T-cell (primary cell): ENCODE measurements at places on chromosomes 2 and 18.

GRCh38 chr2:229794636-229795035 is 80.3 kb upstream of the DNER start:
- no peak for DNase-seq

GRCh38 chr2:45166229-45166890 is 157.1 kb upstream of the SIX2 start:
- no peak for DNase-seq

DNA sequence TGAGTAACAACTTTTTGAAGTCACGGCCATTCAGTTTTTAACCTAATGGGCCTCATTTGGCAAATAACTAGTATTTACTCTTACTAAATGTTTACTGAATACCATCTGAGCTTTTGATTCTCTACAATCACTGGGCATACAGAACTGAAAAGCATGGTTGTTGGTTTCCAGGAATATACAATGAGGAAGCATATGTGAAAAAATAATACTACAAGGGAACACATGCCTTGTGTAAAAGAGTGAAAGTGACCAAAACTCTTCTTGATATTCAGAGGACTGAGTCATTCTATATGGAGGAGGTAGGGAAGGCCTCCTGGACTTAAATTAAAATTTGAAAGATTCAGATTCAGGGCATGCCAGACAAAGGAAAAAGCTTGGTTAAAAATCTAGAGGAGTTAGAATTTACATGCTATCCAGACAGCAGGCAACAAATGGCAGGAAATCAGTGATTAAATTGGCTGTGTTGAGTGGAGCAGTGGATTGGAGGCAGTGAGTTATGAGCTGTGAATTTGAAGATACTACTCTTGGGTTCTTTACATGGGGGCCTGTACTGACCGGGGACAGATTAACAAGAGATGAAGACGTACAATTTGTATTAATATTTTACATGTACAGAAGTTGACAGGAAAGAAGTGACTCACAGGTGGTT is 53.6 kb upstream of the NRXN1 start:
- no peak for DNase-seq

GRCh38 chr2:212858496-212858895 is 292.9 kb downstream of the IKZF2 start:
- no peak for DNase-seq

GRCh38 chr2:113283704-113284284 is 5.1 kb upstream of the PAX8 start:
- no peak for DNase-seq

GRCh38 chr2:180959787-180960186 is 20.6 kb upstream of the UBE2E3 start:
- no peak for DNase-seq

DNA sequence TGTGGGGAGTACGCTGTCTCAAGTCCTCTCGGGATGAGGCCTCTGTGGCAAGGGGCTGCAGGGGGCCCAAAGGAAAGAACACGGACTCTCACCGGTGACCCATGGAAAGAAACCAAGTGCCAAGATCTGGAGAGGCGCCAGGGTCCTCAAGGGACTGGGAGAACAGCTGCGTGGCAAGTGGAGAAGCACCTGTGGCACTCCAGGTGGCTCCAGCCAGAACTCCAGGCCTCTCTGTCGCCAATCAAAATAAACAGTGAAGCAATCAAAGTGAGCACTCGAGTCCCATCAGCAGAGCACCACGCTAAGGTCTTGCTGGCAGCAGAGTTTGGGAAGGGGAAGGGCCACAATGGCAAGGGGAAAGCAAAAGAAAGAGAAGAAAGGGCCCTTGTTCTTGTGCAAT is 54.7 kb downstream of the BCL2 start:
- DNase-seq: no peak

DNA sequence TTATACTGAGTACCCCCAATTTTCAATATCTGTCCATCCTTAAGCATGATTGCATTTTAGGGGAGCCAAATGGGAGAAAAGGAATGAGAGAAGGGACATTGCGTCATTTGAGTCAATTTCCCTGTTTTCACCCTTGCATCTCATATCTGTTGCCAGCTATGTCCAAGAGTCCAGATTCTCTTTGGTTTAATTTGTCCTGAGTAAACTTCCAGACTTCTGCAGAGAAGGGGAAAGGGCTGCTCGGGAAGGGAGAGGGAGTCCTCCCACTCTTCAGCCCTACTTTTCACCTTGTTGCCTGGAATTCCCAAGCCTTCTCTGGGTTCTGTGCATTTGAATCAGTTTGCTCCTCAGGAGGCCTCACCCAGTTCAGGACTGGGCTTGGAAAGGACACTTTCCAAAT is 16.5 kb downstream of the GREB1 start:
- no peak for DNase-seq

DNA sequence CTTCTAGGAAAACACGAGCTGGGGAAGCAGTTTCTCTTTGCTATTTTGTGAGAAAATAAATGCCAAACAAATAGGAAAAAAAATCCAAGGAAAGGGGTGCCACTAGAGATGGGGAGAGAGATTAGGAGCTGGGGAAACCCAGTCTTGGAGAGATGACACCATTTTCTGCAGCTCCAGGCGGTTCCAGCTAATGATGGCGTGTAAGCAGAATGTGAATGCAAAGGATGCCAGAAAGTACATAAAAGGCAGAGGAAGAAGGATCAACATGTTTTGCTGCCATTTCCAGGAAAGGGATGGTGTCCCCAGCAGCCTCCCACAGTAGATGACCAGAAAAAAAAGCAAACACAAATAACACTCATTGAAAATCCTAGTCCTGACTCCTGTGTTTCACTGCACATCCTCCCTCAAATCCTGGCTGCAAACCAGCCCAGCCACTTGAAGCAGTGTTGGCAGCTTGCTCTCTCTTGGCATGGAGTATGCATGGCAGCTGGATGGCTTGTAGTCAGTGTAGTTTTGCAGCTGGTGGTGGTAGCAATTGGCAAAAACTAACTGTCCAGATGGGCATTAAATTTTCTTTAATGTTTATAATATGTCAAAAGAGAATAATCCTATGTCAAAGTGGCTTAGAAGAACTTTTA is 93.6 kb downstream of the FTCDNL1 start:
- DNase-seq: no peak

DNA sequence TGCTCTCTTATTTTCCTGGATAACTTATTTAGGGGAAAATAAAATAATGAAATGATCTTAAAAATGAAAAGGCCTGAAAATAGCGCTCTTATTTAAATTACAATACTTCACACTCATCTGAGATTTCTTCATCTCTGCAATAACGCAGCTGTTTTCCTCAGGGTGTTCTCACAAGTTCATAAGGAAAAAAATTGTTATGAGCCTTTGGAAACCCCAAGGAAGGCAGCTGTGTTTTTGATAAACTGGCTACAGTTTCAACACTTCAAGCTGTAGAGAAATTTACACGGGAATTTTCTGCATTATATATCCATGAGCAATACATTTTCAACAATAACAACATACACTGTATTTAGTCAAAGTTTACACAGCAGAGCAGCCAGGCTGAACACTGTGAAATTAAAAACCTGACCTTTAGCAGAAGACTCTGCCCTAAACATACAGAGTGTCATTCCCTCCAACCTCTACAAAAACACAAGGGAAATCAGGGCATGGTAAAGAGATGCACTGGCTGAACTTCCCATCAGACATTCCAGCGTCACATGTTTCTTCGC is 959.6 kb downstream of the SLC4A3 start:
- DNase-seq: no peak

DNA sequence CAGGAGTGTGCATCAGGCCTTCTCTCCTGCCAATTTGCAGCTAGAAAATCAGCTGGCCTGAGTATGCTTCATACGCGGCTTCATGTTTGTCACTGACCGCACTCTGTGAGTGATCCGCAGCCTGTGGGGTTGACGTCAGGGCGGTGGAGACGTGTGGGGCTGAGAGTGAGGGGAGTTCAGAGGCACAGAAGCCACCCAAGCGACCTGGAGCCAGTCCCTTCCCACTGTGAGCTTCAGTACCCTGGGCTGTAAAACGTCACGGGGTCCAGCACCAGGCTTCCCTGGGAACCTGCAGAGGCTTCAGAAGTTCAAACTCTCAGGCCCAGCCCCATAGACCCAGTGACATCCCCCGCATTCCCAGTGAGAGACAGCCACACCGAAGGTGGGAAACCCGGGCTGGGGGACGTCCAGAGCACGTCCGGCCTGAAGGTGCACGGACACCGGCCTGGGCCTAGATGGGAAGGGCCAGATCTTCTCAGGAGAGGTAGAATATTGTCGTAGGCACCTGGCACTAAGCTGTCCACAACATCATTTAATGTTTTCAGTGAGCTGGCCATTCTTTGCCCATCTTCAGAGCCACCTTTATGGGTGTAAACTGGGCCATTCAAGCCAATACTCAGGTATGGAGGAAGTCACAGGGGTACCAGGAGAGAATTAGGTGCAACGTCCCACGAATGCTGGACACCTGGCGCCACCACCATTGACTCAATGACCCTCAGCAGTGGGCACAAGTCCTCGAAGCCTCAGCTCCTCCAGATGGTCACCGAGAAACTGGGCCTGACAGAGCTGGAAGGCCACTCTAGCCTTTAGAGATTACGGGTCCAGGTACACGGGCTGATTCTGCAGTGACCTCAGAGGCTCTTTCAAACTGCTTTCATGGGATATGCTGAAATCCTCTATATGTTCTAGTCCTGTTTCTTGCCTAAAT is 235.6 kb upstream of the MYT1L start:
- DNase-seq: no peak

DNA sequence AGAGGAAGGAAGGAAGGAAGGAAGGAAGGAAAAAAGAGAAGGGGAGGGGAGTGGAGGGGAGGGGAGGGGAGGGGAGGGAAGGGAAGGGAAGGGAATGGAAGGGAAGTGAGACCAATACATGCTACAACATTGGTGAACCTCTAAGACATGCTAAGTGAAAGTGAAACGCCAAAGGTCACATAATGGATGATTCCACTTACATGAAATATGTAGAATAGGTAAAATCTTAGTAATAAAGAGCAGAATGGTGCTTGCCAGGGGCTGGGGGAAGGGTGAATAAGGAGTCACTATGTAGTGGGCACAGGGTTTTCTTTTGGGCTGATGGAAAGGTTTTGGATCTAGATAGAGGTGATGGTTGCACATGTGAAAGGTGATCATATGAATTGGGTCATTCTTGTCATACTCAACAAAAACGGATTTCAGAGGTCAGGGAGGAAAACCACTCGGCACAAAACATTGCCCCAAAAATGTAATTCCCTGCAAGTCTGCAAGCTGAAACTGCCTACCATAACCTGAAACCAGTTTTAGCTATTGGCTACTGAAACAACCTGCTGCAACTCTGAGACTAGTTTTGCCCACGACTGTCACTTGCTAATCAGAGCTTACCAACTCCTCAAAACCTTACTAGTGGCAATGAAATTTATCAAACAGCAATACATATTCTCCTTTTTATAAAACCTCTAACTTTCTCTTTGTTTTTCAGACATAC is 59.2 kb downstream of the CCDC141 start:
- DNase-seq: no peak

DNA sequence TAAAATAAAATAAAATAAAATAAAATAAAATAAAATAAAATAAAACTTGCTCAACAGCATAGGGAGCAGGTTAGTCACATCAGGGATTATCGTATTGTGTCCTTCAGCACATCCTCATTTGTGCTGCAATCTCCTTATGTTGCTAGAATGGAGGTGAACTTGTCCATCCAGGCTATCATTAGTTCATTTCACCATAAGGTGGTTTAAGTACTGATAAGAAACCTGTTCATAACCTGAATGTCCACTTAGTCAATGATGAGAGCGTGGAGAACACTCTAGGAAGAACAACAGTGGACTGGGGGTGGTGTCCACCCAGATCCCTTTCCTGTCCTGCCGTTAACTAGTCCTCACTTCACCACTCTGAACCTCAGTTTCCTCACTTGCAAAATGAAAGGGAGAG is 21.9 kb downstream of the DHRS9 start:
- no peak for DNase-seq

DNA sequence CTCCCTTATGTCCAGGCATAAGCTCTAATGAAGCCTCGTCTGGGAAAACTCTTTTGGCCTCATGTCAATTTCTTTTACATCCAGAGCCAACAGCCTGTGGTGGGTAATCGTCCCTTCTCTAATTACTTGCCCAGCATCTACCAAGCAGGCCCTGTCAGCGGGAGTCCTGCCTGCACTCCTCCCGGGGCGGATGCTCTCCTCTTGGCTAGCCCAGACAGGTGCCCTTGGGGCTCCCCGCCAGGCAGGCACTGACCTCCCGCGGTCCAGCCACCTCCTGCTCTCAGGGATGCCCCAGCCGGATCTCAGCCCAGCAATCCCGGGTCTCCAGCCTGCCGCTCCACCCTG is 74.2 kb downstream of the NCAPH start:
- DNase-seq: no peak

DNA sequence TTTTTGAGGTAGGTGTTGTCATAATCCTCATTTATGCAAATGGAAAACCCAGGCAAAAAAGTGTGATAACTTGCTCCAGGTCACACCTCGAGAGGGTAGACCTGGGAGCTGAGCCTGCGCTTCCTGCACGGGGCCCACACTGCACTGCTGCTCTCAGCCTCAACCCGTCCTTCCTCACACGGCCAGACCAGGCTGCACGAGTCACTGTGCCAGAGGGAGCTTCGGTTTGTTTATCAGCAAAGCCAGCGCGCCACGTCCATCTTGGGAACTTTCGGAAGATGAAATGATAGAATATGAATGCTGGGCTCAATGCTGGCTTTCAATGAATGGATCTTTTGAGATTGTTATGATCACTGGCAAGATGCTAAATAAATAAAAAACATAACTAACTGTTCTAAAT is 14.4 kb downstream of the COPS9 start:
- no peak for DNase-seq

GRCh38 chr2:69914950-69915945 is at the start of gene MXD1:
Gene MXD1 (plus strand): TSS chr2:69915109. CDS start chr2:69915331, 222 bp downstream.
- DNase-seq: peak; percentile 100

- no peak for DNase-seq
These were observed 84.1 kb upstream of the GULP1 start for GRCh38 chr2:188207554-188207953.

- DNase-seq: no peak
These were observed 466.7 kb upstream of the MYT1L start for GRCh38 chr2:2797797-2798196.

GRCh38 chr18:45753286-45753685 is 29.3 kb downstream of the SLC14A1 start:
- DNase-seq: no peak

GRCh38 chr2:188319838-188320237 is 28.2 kb downstream of the GULP1 start:
- no peak for DNase-seq

DNA sequence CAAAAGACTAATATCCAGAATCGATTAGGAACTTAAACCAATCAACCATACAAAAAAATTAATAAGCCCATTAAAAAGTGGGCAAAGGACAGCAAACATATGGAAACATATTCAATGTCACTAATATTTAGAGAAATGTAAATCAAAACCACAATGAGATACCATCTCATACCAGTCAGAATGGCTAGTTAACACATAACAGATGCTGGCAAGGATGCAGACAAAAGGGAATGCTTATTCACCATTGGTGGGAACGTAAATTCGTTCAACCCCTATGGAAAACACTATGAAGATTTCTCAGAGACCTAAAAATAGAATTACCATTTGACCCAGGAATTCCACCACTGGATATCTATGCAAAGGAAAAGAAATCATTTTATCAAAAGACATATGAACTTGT is 468.2 kb upstream of the ST6GAL2 start:
- no peak for DNase-seq

GRCh38 chr2:15565994-15566671 is 5.0 kb upstream of the NBAS start:
- no peak for DNase-seq

GRCh38 chr2:62144689-62145477 is 51.0 kb upstream of the B3GNT2 start:
- no peak for DNase-seq
